Stimulated activated CD4-positive, alpha-beta T cell treated with anti-CD3 and anti-CD28 coated beads, Interleukin-1b, Interleukin-23, amount 100 ng/mL, for 4 hours (primary cell): ENCODE measurements at places on chromosomes 11 and 22.
A peak's percentile ranks its signal among the peaks of the same experiment; 100 is the strongest.

GRCh38 chr22:21951931-21952465, 650 bp downstream of the PPM1F start:
- no peak for DNase-seq

DNA sequence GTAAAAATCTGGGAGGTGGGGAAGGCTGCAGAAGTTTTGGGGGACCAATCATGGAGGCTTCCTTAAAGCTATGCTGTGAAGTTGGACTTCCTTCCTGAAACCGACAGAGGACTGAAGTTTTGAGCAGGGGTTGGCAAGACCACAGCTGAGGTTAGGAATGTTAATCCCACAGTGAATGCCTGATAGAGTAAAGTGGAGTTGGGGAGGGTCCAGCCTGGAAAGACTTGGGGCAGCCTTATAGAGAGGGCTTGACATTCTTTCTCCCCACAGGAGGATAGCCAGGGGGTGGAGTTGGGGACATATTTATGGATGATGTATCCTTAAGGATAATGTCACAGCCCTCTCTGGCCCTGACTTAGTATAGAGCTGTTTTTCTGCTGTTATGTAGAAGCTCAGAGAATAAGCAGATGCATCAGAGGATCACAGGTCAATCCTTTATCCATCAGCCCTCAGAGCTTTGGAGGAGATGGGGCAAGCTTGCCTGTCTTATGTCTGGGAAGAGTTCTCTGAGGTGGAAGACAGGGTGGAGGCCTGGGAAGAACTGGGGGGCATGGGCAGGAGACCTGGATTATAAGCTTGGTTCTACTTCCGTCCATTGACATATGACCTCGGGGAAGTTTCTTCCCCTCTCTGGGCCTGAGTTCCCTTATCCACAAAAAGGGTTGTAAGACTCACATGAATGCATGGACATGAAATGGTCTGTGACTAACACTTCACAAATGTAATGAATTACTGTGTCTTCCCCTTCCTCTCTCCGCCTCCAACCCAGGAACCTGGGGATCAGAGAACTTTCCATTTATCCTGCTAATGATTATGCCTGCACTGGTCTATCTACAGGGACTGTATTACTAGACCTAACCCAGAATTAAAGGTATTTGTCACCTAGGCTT, 317.8 kb downstream of the MIAT start:
- no peak for DNase-seq

- DNase-seq: no peak
Measured at GRCh38 chr11:127627629-127628457, 627.3 kb upstream of the KIRREL3 start.

GRCh38 chr11:131658414-131658813, 288.0 kb downstream of the NTM start:
- DNase-seq: no peak

GRCh38 chr11:7690648-7691047, 15.6 kb downstream of the OVCH2 start:
- no peak for DNase-seq

- no peak for DNase-seq
Measured at GRCh38 chr11:126163074-126163700, 48.3 kb downstream of the RPUSD4 start.

- DNase-seq: no peak
Measured at GRCh38 chr11:61645179-61645868, 34.9 kb upstream of the DAGLA start.

DNA sequence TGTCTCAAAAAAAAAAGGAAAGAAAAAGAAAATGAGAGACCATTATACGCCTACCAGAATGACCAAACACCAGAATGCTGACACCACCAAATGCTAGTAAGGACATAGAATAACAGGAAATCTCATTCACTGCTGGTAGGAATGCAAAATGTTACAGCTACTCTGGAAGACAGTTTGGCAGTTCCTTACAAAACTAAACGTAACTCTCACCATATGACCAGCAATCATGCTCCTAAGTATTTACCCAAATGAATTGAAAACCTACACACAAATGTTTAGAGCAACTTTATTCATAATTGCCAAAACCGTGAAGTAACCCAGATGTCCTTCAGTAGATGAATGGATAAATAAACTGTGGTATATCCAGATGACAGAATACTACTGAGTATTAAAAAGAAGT, 7.2 kb downstream of the CHKA start:
- no peak for DNase-seq

GRCh38 chr22:38774496-38775166, 18.8 kb upstream of the SUN2 start:
- no peak for DNase-seq

DNA sequence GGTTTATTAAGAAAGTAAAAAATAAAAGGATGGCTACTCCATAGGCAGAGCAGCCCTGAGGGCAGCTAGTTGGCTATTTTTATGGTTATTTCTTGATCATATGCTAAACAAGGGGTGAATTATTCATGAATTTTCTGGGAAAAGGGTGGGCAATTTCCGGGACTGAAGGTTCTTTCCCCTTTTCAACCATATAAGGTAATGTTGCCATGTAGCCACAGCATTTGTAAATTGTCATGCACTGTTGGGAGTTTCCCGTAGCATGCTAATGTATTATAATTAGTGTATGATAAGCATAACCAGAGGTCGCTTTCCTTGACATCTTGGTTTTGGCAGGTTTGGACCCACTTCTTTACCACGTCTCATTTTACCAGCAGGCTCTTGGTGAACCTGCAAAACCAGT, 610.4 kb upstream of the B3GAT1 start:
- DNase-seq: no peak

DNA sequence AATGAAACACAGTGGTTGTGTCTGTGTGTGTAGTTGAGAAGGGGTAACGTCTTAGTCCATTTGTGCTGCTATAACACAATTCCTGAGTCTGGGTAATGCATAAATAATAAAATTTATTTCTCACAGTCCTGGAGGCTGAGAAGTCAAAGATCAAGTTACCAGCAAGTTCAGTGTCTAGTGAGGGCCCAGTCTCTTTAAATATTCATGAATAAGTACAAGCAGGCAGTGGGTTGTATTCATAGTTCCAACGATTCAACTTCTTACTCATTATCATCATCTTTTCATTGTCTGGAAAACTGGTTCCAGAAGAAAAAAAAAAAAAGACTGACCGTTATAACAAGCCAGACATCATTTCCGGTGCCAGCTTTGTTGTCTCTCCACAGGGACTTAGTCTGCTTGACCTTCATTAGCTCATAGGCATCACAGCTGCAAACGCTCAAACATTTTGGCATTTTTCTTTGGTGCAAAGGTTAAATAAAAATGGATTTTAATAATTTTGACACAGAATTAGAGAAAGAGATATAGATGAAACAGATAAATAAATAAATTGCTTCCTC, 1297.5 kb downstream of the LRRC4C start:
- no peak for DNase-seq

DNA sequence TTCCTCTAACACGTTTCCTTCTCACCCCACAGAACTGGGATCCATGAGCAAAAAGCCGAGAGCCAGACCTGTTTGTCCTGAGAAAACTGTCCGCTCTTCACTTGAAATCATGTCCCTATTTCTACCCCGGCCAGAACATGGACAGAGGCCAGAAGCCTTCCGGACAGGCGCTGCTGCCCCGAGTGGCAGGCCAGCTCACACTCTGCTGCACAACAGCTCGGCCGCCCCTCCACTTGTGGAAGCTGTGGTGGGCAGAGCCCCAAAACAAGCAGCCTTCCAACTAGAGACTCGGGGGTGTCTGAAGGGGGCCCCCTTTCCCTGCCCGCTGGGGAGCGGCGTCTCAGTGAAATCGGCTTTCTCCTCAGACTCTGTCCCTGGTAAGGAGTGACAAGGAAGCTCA, 24.0 kb downstream of the CD5 start:
- DNase-seq: no peak

DNA sequence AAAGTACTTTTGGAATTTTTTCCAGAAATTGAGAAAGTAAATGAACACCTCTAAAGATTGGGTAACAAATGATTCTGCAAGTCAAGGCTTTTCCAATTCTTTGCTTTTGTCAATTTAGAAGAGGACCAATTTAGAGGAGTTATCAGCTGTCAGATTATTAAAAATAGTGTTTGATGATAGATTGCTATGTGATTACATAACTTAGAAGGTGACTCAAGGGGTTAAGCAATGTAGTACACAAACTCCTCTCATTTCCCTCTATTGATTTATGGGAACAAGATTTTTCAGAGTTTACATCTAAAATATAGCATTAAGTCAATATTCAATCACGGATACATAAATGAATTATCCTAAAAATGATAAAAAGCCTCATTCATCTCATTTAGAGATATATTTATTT, 70.3 kb downstream of the INSC start:
- DNase-seq: no peak

DNA sequence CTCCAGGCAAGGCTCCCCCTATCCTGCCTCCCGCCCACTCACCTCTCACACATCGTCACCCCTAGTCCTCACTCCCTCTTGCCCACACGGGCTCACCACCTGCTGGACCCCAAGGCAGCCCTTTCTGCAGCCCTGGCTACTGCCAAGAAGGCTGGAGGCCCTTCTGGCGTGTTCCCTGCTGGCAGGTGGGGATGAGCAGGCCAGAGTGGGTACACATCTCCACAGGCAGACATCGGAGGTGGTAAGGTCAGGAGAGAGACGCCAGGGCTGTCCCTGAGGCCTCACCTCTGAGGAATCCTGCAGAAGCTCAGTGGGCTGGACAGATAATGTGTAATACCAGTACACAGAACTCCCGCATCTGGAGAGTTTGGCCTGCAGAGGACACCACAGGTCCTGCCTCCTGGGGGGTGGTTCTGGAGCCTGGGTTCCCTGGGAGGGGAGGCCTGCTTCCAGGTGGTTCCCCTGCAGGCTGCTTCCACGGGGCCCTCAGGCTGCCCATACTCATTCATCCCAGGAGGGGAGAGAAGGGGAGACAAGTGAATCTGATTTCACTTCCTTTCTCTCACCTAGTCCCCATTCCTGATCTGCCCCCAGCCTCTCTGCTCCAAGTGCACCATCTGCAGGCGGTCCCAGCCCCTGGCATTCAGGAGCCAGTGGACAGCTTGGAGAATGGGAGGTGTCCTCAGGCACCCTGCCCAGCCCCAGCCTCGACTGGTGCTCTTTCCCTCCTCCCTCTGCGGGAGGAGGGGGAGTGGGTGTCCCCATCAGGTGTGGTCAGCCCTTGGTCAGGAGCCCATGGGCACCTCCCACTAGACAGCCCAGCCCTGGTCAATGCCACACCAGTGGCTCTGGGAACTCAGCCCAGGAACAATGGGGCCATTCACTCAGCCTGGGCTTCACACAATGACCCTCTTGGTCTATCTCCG, 6.1 kb upstream of the CHST1 start:
- DNase-seq: no peak

DNA sequence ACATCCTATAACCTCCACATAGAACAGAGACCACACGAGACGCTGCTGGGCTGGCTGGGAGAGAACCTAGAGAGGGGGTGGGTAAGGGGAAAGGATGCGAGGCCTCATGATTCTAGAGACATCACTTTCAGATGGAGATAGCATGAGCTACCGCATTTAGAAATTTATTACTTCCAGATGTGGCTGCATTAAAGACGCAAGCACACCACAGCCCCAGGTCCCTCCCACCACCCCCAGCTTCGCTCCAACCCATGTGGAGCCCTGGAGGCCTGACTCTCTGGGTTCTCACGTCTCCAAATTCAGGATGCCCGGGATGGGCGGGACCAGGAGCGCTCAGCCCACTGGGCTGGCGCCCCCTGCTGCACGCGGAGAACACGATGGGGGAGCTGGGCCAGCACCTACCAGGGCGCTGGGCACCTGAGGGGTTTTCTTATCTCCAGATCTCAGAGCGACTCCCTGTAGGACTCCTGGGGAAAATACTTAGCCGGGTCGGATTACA, 13.6 kb downstream of the MRPL21 start:
- no peak for DNase-seq

- no peak for DNase-seq
Measured at GRCh38 chr22:41696703-41697102, 2.6 kb upstream of the MEI1 start.

GRCh38 chr11:14657841-14658240, 14.2 kb downstream of the PDE3B start:
- no peak for DNase-seq

DNA sequence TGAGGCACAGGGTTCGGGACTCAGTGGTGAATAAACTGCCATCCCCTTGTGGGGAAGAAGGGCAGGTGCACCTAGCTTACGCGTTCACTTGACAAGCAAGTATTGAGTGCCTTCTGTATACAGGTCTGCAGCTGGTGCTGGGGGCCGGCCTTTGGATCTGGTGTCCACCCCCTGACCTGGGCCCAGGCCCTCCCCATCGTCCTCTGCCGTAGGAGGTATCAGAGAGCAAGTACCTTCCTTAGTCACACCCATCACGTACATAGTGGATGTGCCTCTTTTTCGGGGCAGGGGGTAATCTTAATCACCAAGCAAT, 53.3 kb downstream of the SMIM38 start:
- no peak for DNase-seq

GRCh38 chr11:97015327-97015726, 625.5 kb downstream of the JRKL start:
- DNase-seq: no peak

- DNase-seq: peak; percentile 36
Measured at GRCh38 chr22:41517172-41518047, 26.9 kb downstream of the POLR3H start.

DNA sequence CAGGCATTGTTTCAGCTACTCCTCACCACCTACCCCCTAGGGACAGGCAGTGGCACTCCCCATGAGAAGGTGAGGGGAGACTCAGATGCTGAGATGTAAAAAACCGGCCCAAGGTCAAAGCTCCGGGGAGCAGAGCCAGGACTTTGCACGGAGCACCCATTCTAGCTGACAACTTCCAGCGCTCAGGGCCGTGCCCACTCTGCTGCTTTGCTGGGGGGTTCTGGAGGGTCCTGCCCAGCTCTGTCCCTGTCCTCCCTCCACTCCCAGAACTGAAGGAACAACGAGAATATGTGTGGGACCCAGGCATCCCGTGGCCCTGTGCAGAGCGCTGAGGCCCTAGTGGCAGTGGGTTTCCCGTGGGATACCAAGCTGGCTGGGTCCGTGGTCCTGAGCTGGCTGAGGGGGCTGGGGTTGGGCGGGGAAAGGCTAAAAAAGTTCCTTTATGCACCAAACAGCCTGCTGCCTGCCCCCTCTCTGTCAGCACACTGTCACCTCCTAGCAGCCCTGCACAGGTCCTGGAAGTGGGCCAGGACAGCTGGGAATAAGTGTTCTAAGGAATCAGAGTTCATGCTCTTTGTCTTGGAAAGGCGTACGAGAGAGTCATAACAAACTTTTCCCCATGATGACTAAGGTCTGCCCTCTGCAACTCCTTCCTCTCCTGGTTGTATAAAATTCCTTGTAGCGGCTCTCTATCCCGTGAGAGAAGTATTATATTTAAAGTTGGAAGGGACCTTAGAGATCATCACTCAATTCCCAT, 1.9 kb downstream of the MS4A10 start:
- DNase-seq: no peak

GRCh38 chr22:36257948-36258670, 5.2 kb downstream of the APOL1 start:
- no peak for DNase-seq

DNA sequence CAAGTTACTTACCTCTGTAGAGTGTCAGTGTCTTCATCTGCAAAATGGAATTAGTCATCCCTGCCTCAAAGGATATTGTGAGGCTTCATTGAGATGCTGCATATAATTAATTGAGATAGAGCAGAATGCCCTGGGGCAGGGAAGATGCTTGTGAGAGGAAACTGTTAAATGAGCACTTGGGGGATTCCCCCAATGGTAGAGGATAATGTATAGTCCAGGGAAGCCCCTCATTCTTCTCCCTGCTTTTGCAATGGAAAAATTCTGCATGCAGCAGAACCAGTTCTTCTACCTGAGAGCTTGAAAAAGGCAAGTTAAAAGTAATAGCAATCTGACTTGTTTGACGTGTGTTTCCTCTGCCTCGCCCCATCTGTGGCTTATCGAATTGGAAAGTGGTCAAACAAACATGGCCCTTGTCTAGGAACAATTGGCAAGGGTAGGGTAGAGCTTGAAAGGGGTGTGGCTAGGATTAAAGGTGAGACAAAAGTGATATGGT, 90.9 kb downstream of the NAV2 start:
- no peak for DNase-seq
